ENCODE measurements at places on chromosomes 13 and 19. TPM values are rescaled to one million over a fixed set of nuclear protein-coding genes. Genes with fewer than 3 reads are reported as not detected.

BST2 gene
- 63.1 TPM for total RNA-seq

AP1M2 gene
- not detected for total RNA-seq

LRRC25 gene
- total RNA-seq, result 0.07 TPM

UQCR11 gene
- total RNA-seq, result 51.2 TPM

LILRA1 gene
- total RNA-seq, result not detected

NAPSA gene
- total RNA-seq, result 0.36 TPM

FOXA3 gene
- not detected for total RNA-seq

EPSTI1 gene
- 2.9 TPM for total RNA-seq

YIPF2 gene
- total RNA-seq, result 141 TPM

GPR183 gene
- 0.07 TPM for total RNA-seq

LATS2 gene
- 16.6 TPM for total RNA-seq

CPB2 gene
- total RNA-seq, result not detected

CD177 gene
- total RNA-seq, result not detected

ZNF563 gene
- total RNA-seq, result 5.0 TPM

GRIN2D gene
- 1.1 TPM for total RNA-seq

SLC46A3 gene
- total RNA-seq, result 4.8 TPM

CGB7 gene
- total RNA-seq, result under 0.01 TPM

ZNF492 gene
- 0.20 TPM for total RNA-seq

RNF17 gene
- total RNA-seq, result 0.98 TPM

PSG6 gene
- not detected for total RNA-seq

RPS5 gene
- 1,369 TPM for total RNA-seq

SMIM44 gene
- not detected for total RNA-seq

CYP2F1 gene
- total RNA-seq, result not detected

STOML3 gene
- not detected for total RNA-seq

ZNF682 gene
- total RNA-seq, result 1.2 TPM

ADGRE2 gene
- 0.13 TPM for total RNA-seq

CNN1 gene
- total RNA-seq, result 25.2 TPM

TRIP10 gene
- 31.5 TPM for total RNA-seq

ADGRE3 gene
- not detected for total RNA-seq

OSCAR gene
- total RNA-seq, result 0.63 TPM

SACS gene
- total RNA-seq, result 73.3 TPM

DZIP1 gene
- total RNA-seq, result 62.0 TPM

MAB21L1 gene
- total RNA-seq, result 3.3 TPM

IRGQ gene
- total RNA-seq, result 29.3 TPM

TMEM238 gene
- total RNA-seq, result 0.23 TPM

RGS9BP gene
- total RNA-seq, result 0.56 TPM

ZNF525 gene
- 9.1 TPM for total RNA-seq

MEIOSIN gene
- total RNA-seq, result not detected

PDX1 gene
- not detected for total RNA-seq

GAPDHS gene
- not detected for total RNA-seq

SIGLEC6 gene
- not detected for total RNA-seq

CYP4F22 gene
- total RNA-seq, result not detected

ZNF615 gene
- 10.3 TPM for total RNA-seq

FPR3 gene
- total RNA-seq, result 0.07 TPM

TEX29 gene
- 0.26 TPM for total RNA-seq

EHD2 gene
- total RNA-seq, result 370 TPM

GTPBP3 gene
- 19.0 TPM for total RNA-seq

DHDH gene
- 0.17 TPM for total RNA-seq

ZNF260 gene
- 8.1 TPM for total RNA-seq

DAND5 gene
- total RNA-seq, result 0.13 TPM
